Type B pancreatic cell (in vitro differentiated cells): ENCODE measurements at places on chromosomes 4 and X.

DNA sequence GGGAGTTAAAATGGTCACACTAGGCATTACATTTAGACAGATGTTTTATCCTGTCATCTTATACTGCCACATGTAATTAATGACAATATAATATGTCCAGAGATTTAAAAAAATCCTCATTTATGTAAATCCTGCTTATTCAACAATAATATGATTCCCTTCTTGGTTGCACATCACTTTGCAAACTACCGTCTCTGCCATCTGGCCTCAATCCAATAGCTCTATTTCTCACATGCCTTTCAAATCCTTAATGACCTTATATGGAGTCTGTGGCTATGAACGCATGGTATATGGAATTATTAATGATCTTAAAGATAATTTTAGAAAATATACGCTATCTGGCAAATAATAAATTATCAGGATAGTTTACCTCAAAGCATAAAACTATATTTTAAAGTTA, 144.5 kb downstream of the NPNT start:
- DNase-seq = no peak

GRCh38 chr4:2570551-2571222, 34.2 kb downstream of the FAM193A start:
- no peak for DNase-seq

GRCh38 chrX:70453024-70453618, 8.5 kb downstream of the DLG3 start:
- no peak for DNase-seq

DNA sequence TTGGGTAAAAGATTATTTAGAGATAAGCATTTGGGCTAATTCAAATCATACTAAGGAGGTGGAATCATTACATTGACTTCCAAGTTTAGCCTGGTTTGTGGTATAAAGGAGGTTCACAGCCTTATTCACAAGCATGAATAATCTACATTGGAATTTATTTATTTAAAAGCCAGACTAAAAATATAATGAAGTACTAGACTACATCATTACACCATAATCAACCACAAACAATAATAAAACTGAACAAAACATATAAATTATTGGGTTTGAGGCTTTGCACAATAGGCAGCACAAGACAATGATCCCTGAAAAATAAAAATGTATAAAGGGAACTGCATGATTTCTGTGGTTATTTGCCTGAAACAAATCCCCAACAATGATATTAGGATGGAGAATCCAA, 314.0 kb downstream of the GBA3 start:
- no peak for DNase-seq

GRCh38 chr4:121253961-121254360, 89.8 kb upstream of the TNIP3 start:
- DNase-seq = no peak

DNA sequence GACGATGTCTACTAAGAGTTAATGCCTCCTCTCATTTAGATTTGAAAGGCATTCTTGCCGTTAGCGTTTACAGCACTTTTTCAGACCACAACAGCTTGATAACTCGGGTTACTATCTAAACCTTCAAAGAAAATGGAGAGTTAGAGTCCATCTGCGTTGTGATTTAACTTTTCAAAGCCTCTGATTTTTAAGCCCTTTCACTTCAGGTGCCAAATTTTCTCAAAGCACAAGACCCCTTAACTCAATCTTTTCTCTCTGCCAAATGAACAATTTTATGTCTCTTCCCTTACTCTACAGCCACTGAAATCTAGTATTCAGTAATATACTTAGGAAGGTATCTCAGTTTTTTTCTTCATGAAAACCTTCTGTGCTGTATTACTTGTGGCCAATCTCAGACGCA, 310.5 kb downstream of the TENM3 start:
- DNase-seq = no peak

DNA sequence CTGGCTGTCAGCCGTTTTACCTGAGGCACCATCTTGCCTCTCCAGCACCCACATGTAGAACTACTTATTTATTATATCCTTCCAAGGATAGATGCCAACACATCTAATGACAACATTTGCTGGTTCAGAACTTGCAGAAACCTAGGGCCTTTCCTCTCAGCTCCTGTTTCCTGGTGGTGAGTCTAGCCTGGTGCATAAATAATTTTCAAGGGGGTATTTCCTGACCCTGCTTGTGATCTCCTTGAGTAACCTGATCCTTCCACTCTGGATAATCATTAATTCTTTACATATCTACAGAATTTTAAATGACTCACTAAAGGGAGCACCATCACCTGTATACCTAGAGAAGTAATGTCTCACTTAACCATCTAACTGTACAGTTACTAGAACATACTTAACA, 153.4 kb downstream of the PPARGC1A start:
- no peak for DNase-seq

DNA sequence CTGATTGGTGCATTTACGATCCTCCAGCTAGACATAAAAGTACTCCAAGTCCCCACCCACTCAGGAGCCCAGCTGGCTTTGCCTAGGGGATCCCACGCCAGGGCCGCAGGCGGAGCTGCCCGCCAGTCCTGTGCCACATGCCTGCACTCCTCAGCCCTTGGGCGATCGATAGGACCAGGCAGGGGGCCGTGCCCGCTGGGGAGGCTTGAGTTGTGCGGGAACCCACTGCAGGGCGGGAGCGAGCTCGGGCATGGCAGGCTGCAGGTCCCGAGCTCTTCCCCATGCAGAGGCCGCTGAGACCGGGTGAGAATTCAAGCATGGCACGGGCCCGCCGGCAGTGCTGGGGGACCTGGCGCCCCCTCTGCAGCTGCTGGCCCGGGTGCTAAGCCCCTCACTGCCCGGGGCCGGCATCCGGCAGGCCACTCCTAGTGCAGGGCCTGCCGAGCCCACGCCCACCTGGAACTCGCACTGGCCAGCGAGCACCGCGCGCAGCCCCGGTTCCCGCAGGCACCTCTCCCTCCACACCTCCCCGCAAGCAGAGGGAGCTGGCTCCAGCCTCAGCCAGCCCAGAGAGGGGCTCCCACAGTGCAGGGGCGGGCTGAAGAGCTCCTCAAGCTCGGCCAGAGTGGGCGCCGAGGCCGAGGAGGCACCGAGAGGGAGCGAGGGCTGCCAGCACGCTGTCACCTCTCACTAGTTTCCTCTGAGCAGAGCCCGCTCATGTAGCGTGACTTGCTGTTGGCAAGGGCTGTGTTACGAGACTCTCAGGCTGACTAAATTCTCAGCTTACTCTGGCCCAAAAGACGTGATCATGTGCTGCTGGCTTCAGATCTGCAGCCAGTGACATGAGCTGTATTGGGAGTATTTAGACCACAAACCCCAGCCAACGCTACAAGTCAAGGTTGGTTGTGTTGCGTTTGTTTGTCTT, 87.5 kb downstream of the TRAPPC11 start:
- DNase-seq = no peak

DNA sequence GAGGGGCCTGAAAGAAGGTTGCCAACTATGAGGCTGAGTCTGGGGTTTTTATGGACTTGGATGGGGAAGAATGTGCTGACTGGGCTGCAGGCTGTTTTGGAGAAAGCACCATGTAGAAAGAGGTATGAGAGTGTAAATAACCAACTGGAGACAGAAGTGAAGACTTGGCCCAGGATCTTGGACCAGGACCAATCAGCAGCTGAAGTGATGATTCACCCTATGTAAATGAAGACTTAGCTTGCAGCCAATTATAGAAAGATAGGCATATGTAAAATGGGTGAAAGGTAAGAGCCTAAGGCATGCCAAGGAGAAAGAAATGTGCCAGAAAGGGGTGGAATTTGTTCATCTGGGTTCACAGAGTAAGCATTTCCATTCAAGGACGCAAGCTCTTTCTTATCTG, 856.7 kb upstream of the PRKX start:
- no peak for DNase-seq

GRCh38 chr4:87950936-87951511, 24.5 kb upstream of the SPP1 start:
- DNase-seq = no peak

DNA sequence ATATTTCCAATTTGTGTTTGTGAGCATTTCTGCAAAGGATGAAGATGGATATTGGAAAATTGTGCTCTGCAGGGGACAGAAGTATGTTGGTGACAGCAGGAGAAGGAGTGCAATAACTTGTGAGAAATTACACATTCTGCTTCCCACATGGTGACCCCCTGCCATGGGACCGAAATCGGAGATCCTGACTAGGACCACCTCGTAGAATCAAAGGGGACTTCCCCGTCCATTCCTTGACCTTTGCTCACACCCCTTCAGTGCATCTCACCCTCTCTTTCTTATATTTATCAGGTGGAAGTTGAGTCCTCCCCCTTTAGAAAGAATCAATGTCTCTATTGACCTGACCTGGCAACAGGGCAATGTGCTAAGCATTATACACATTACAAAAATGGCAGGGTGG, 118.9 kb upstream of the GPC4 start:
- DNase-seq = no peak

DNA sequence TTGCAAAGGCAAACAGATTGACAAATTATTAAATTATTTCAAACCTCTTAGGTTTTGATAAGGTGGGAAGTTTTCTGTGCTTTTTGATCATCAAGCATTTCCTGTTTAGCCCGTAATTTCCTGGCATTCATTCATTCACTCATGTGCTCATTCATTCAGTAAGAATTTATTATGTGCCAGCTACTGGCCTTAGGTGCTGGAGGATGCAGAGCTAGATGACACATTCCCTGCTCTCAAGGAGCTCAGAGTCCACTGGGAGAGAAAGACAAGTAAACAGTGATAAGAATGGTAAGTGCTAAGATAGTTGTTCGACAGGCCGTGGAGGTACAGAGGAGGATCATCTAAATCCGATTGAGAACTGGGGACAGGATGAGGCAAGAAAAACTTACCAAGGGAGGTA, 153.0 kb downstream of the DCTD start:
- no peak for DNase-seq

- no peak for DNase-seq
Observed at GRCh38 chr4:13856387-13856786, 228.9 kb upstream of the BOD1L1 start.
